ENCODE measurements at places on chromosomes 5 and 9. TPM values are rescaled to one million over a fixed set of nuclear protein-coding genes. Genes with fewer than 3 reads are reported as not detected.

Gene SIT1
- total RNA-seq: not detected

Gene SLC1A3
- total RNA-seq: 0.19 TPM

Gene OGN
- under 0.01 TPM for total RNA-seq

Gene RNF180
- 6.4 TPM for total RNA-seq
